ENCODE measurements at places on chromosomes 16 and 17. TPM values are rescaled to one million over a fixed set of nuclear protein-coding genes. Genes with fewer than 3 reads are reported as not detected.

GRCh38 chr16:26863931-26864330, 202.8 kb upstream of the C16orf82 start:
- DNase-seq, result no peak

The GAST gene
- total RNA-seq, result 32.0 TPM

DNA sequence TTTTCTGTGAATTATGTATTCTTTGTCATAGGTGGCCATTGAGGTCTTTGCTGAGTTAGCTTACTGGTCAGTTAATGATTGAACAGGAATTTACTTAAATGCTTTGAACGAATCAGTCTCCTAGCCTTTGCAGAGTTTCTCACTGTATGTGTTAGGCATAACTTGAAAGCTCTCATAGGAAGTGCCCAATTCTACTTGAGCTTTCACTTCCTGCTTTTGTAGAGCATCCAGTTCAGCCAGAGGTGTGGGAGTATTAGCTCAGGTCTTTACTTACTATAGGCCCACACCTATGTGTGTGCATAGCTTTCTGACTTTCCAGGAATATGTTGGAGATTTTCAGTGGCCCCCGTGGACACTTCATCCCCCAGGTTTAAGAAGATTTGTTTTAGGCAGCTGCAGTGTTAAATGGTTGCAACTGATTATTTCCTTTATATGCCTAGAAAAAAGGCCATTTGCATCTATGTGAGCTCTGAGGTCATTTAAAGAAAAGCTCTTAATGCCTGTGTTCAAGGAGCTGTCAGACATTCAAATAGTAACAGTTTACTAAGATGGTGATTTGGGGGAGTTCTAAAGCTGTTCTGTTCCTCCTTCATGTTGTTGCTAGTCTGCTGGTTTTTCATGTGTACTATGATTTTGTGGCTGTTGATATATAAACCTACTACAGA, 62.3 kb downstream of the PHKB start:
- no peak for DNase-seq

DNA sequence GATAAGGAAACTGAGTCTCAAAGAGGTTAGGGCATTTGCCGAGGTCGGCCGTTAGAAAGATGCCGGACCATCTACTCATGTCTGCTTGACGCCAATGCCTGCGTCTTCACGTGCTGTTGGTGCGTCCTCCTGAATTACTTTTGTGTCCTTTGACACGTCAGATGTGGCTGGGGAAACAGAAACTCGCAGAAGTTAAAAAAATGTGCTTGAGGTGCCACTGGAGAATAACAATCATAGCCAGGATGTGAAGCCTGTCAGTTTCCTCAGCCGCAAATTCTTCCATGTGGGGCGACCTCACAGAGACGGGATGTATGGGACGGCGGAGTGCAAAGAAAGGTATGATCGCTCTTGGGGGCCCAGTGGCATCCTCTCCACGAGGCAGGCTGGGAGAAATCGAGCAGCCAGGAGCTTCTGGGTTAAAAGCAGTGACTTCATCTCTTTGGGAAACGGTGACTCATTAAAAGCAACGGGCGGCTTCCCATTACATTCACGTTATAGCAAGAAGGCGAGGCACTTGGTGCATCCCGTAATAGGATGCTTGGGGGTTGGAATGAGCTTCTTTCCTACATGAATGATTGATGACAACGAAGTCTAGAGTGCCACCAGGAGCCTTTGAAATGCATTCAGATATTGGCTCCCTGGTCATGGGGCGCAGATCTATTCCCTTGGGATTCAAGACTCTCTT, 67.8 kb downstream of the BMERB1 start:
- no peak for DNase-seq

The CPD gene
- total RNA-seq, result 123 TPM

All from progenitor cell of endocrine pancreas (in vitro differentiated cells).